Naive B cell (primary cell): ENCODE measurements at places on chromosomes 4 and X. TPM values are rescaled to one million over a fixed set of nuclear protein-coding genes. Genes with fewer than 3 reads are reported as not detected.

The CXorf49 gene
- polyA plus RNA-seq = not detected

The GAGE12J gene
- polyA plus RNA-seq = not detected

The BCOR gene
- polyA plus RNA-seq = 3.4 TPM

The GAR1 gene
- polyA plus RNA-seq = 18.6 TPM

The UCP1 gene
- not detected for polyA plus RNA-seq

The GK gene
- 19.5 TPM for polyA plus RNA-seq

The DCAF8L2 gene
- not detected for polyA plus RNA-seq

The PPP4R3C gene
- not detected for polyA plus RNA-seq

The BEND4 gene
- polyA plus RNA-seq = 12.2 TPM

The ALAS2 gene
- polyA plus RNA-seq = 1.4 TPM

The MAOA gene
- not detected for polyA plus RNA-seq

GRCh38 chrX:2264179-2265030, 236.4 kb downstream of the DHRSX start:
- H3K27ac ChIP-seq = no peak overlapping the region
- no peaks in the 10 kb centered on the region for H3K36me3 ChIP-seq
- DNase-seq = no peak
- H3K27me3 ChIP-seq = no peaks in the 10 kb centered on the region

DNA sequence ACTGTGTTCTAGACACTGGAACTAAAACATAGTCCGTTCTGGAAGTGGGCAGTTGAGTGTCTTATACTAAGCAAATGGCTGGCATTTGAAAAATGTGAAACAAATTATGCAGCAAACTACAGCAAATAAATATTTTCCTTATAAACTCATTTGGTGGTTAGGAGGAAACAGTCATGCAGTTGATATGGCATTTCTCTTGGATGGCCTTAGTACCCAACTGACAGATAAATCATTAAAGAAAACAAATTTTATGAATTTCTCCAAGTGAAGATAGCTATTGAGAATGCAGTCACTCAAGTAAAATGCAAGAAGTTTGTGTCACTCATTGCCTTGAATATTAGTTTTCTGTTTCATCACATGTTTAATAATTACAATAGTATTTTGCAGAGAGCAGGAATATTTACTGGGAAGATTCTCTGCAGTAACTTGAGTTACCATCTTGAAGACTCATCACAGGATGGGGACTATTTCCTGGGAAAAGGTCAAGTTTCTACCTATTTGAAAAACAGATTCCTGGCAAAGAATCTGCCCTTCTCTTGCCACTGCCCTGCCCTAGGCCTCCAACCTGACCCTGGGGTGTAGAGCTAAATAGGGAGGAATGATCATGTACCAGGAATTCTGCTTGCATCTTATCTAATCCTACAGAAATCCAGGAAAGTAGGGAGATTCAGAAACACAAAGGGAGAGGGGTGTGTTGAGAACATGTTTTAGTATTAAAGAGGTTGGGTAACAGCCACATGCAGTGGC, 105.9 kb downstream of the SH3RF1 start:
- H3K27me3 ChIP-seq = no peaks in the 10 kb centered on the region
- H3K4me1 ChIP-seq = no peaks in the 10 kb centered on the region
- no peak for DNase-seq
- no peak overlapping the region for H3K4me3 ChIP-seq

DNA sequence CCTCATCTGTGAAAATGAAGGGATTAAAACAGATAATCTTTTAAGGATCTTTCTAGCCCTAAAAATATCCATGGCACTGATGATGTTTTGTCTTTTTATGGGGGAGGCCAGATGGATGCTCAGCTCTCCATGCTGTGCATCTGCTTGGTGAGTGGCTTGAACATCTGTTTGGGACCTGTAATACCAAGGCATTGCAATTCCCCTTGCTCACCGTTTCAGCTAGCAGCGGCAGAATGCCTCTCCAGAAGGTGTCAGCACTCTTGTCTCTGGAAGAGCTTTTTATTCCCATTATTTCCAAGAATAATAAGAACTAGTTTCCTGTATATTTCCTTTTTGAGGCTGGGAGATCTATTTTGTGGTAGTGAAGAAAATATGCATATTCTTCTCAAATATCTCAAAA, 151.9 kb upstream of the ANK2 start:
- H3K4me1 ChIP-seq = no peaks in the 10 kb centered on the region
- H3K27me3 ChIP-seq = peaks cover 8% of the 10 kb centered on the region
- no peaks in the 10 kb centered on the region for H3K36me3 ChIP-seq
- no peak overlapping the region for H3K4me3 ChIP-seq
- no peak overlapping the region for H3K27ac ChIP-seq

GRCh38 chrX:42096265-42096920, 173.0 kb upstream of the CASK start:
- H3K4me1 ChIP-seq = no peaks in the 10 kb centered on the region
- H3K4me3 ChIP-seq = no peak overlapping the region
- no peaks in the 10 kb centered on the region for H3K36me3 ChIP-seq
- no peaks in the 10 kb centered on the region for H3K27me3 ChIP-seq
- DNase-seq = no peak
- H3K27ac ChIP-seq = no peak overlapping the region

GRCh38 chrX:19708683-19709082, 178.7 kb downstream of the SH3KBP1 start:
- H3K27me3 ChIP-seq = no peaks in the 10 kb centered on the region
- no peak overlapping the region for H3K27ac ChIP-seq
- peaks cover 11% of the 10 kb centered on the region for H3K4me1 ChIP-seq
- no peak for DNase-seq

DNA sequence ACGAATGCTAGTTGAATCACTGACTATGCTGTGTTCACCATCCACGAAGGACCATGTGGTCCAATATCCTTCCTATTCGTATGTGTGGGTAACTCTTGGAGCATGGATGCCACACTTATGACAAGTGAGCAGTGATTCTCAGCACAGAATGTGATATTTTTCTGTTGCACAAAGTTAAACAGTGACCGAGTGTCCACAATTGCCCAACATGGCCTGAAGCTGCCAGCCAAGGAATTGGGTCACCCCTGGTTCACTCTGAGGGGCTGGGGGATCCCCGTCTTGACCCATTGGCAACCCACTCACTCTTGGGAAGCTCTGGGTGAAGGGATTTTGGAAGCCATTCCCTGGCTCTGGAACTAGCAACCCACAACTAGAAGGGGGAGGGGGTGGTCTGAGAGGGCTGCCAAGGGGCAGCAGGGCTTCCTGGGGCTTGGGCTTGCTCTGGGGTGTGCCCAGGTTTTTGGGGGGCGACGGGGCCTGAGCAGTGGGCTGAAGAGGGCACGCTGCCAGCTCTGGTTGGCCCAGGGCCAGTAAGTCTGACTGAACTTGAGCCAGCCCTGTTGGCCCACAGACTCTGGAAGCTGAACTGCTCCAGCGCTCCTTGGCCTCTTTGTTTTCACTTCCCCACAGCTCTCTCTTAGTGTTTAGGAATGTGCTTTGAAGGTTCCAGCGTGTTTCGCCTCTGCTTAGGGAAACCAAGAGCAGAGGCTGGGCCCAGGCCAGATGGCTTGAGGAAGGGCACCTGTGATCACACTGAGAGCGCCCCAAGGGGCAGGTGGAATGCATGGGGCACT, 43.1 kb upstream of the BCOR start:
- DNase-seq = no peak
- H3K4me1 ChIP-seq = peaks cover 3% of the 10 kb centered on the region
- H3K36me3 ChIP-seq = no peaks in the 10 kb centered on the region
- H3K27ac ChIP-seq = no peak overlapping the region
- peaks cover 10% of the 10 kb centered on the region for H3K27me3 ChIP-seq
- H3K4me3 ChIP-seq = peak overlapping the region; percentile 29

- H3K27ac ChIP-seq = no peak overlapping the region
- H3K4me1 ChIP-seq = no peaks in the 10 kb centered on the region
- H3K36me3 ChIP-seq = no peaks in the 10 kb centered on the region
- H3K4me3 ChIP-seq = no peak overlapping the region
- no peak for DNase-seq
Observed at GRCh38 chr4:104294811-104295210, 199.9 kb downstream of the CXXC4 start.

GRCh38 chr4:110007217-110007616, 94.5 kb downstream of the EGF start:
- peaks cover 4% of the 10 kb centered on the region for H3K27me3 ChIP-seq
- H3K27ac ChIP-seq = no peak overlapping the region
- H3K4me3 ChIP-seq = no peak overlapping the region
- DNase-seq = no peak

DNA sequence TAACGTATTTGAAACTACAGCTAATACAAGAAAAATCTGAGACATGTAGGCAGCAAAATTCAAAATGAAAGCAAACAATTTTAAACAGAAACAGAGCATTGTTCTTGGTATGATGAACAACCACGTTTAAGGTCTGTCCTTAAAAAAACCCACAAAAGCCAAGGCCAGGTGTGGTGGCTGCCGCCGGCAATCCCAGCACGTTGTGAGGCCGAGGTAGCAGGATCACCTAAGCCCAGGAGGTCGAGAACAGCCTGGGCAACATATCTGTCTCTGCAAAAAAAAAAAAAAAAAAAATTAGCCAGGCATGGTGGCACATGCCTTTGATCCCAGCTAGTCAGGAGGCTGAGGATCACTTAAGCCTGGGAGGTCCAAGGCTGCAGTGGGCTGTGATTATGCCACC, 13.7 kb downstream of the RWDD4 start:
- no peaks in the 10 kb centered on the region for H3K27me3 ChIP-seq
- no peak overlapping the region for H3K4me3 ChIP-seq
- H3K4me1 ChIP-seq = no peaks in the 10 kb centered on the region

DNA sequence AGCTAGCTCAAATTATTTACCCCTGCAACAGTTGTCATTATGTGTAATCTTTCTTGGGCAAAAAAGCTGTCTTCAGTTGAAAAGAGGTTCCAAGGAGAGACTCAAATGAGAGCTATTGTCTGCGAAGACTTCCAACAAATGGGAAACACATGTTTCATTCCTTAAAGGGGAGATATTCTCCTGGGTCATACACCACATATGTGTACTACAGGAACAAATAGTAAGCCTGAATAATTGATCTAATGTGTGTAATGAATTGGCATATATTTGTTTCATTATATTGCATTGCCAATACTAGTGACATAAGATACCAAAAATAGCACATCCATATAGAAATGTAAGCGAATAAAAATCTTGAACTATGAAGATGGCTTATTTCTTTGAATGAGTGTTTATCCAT, 950.9 kb upstream of the NDST4 start:
- DNase-seq = no peak
- H3K4me1 ChIP-seq = no peaks in the 10 kb centered on the region
- no peaks in the 10 kb centered on the region for H3K36me3 ChIP-seq
- H3K27me3 ChIP-seq = no peaks in the 10 kb centered on the region

- H3K4me1 ChIP-seq = no peaks in the 10 kb centered on the region
- H3K4me3 ChIP-seq = no peak overlapping the region
- no peak for DNase-seq
Observed at GRCh38 chr4:99382745-99383360, 30.3 kb upstream of the ADH1C start.

GRCh38 chrX:20063153-20063552, 53.6 kb downstream of the MAP7D2 start:
- no peak overlapping the region for H3K4me3 ChIP-seq
- no peaks in the 10 kb centered on the region for H3K36me3 ChIP-seq
- H3K27me3 ChIP-seq = no peaks in the 10 kb centered on the region
- DNase-seq = no peak
- peaks cover 44% of the 10 kb centered on the region for H3K4me1 ChIP-seq

GRCh38 chr4:152307669-152308068, 228.2 kb downstream of the FBXW7 start:
- H3K27ac ChIP-seq = no peak overlapping the region
- DNase-seq = no peak
- no peaks in the 10 kb centered on the region for H3K36me3 ChIP-seq
- no peaks in the 10 kb centered on the region for H3K4me1 ChIP-seq
- H3K27me3 ChIP-seq = peaks cover 12% of the 10 kb centered on the region
- H3K4me3 ChIP-seq = no peak overlapping the region

DNA sequence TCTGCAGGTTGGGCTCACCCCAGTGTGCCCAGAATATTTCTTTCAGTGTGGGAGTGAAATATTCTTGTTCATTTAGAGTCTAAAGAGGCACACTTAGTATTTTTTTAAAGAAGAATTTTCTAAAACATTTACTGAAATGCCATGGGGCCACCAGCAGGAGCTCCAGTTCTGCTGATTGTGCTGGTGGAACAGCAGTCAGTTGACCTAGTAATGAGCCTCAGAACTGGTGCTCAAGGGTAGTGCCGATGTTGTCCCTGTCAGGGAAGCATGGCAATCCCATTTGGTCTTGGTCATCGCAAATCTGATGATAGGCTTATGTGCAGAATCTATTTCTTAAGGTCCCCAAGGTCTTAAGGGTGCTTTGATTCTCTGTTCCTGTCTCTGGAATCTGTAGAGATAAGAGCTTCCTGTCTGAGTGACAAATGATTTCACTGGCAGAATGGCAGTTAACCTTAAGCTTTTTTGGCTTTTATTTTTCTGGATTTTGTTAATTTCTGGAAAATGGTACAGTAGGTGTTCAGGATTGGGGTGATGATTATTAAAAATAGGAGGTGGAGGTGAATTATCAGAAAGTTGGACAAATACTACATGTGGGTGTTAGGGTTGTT, 31.3 kb downstream of the JADE1 start:
- peaks cover 15% of the 10 kb centered on the region for H3K36me3 ChIP-seq
- peak overlapping the region; percentile 44 for H3K27ac ChIP-seq
- no peaks in the 10 kb centered on the region for H3K27me3 ChIP-seq
- DNase-seq = no peak
- H3K4me1 ChIP-seq = peaks cover 43% of the 10 kb centered on the region

- peaks cover 5% of the 10 kb centered on the region for H3K36me3 ChIP-seq
- H3K4me1 ChIP-seq = no peaks in the 10 kb centered on the region
- peaks cover 33% of the 10 kb centered on the region for H3K27me3 ChIP-seq
Observed at GRCh38 chr4:6663596-6664393, 23.3 kb downstream of the MRFAP1 start.
